ENCODE measurements at places on chromosomes 11 and 22. TPM values are rescaled to one million over a fixed set of nuclear protein-coding genes. Genes with fewer than 3 reads are reported as not detected.

The BTBD18 gene
- not detected for total RNA-seq

The CLDN25 gene
- total RNA-seq: not detected

The PKP3 gene
- total RNA-seq: 0.67 TPM

The LSP1 gene
- total RNA-seq: not detected

The VPREB3 gene
- not detected for total RNA-seq

The MIOX gene
- total RNA-seq: not detected

GRCh38 chr11:10633261-10633660 lies 60.3 kb downstream of the IRAG1 start:
- DNase-seq: no peak

GRCh38 chr22:39287076-39287725 lies 32.2 kb downstream of the RPL3 start:
- no peak for DNase-seq

- no peak for DNase-seq
Measured at GRCh38 chr22:47014636-47015345, 252.3 kb downstream of the TBC1D22A start.

- no peak for DNase-seq
Measured at GRCh38 chr11:65569164-65569972, 909 bp upstream of the ZNRD2 start.

- DNase-seq: no peak
Measured at GRCh38 chr11:120272303-120272702, 32.4 kb downstream of the POU2F3 start.

- no peak for DNase-seq
Measured at GRCh38 chr22:27474112-27474571, 327.4 kb downstream of the MN1 start.

All from pulmonary artery endothelial cell (primary cell).